ENCODE measurements at places on chromosomes 1 and 21. TPM values are rescaled to one million over a fixed set of nuclear protein-coding genes. Genes with fewer than 3 reads are reported as not detected.

The RUSC1 gene
- 77.9 TPM for total RNA-seq

The RNU1-1 gene
- total RNA-seq = 1,290 TPM

The SH3BGR gene
- total RNA-seq = 1.7 TPM

The TCHHL1 gene
- not detected for total RNA-seq

The CYP4B1 gene
- not detected for total RNA-seq

Data from Panc1 (cell line).